ENCODE measurements at places on chromosomes 1 and 21.

- DNase-seq, result no peak
These were observed 136.6 kb downstream of the PLXNA2 start for GRCh38 chr1:208107425-208108212.

- DNase-seq, result no peak
These were observed 34.2 kb downstream of the IGFN1 start for GRCh38 chr1:201224666-201225370.

DNA sequence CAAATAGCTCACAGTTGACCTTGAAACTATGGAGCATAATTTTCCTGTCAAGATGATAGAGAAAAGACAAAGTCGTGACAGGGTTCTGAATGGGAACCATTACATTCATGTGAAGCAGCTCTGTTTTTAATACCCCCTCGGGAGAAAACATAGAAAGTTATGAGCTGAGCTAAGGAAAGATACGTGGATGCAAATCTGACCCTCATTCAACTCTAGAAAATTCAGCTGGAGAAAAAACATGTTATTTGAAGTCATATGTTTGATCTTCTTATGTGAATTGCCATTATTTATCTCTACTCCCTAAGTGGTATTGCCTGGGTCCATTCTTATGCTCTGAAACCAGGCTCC lies 48.0 kb upstream of the LRRC52 start:
- DNase-seq, result no peak

DNA sequence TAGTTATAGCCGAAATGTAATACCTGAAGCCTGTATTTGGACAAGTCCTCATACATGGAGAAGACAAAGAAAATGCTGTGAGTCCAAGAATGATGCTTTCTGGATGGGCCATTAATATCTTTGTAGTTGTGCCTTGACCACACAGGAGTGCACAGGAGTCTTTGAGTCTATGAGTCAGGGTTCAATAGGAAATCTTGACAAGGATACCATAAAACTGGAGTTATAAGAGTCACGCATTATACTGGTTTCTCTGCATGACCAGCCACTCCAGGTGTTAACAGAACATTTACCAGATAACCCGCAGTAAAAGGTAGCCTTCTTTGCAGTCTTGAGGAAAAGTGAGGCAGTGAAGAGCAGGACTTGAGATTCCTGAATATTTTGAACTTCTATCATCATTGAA lies 464.6 kb upstream of the PKN2 start:
- no peak for DNase-seq

DNA sequence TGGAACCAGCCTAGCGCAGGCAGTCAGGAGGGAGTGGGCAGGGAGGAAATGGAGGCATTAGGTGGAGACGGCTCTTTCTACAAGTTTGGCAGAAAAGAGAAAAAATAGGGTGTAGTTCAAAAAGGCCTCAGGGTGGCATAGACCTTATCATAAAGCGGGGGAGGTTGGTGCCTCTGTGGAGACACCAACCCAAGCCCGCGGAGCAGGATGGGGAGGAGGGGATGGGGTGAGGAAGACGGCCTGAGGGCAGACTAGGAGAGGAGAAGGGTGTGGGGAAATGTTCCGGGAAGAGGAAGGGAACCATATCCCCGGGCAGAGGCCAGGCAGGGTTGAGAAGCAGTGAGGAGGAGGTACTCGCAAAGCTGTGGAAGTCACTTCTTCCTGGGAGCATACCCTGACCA lies 17.4 kb upstream of the SHE start:
- no peak for DNase-seq

DNA sequence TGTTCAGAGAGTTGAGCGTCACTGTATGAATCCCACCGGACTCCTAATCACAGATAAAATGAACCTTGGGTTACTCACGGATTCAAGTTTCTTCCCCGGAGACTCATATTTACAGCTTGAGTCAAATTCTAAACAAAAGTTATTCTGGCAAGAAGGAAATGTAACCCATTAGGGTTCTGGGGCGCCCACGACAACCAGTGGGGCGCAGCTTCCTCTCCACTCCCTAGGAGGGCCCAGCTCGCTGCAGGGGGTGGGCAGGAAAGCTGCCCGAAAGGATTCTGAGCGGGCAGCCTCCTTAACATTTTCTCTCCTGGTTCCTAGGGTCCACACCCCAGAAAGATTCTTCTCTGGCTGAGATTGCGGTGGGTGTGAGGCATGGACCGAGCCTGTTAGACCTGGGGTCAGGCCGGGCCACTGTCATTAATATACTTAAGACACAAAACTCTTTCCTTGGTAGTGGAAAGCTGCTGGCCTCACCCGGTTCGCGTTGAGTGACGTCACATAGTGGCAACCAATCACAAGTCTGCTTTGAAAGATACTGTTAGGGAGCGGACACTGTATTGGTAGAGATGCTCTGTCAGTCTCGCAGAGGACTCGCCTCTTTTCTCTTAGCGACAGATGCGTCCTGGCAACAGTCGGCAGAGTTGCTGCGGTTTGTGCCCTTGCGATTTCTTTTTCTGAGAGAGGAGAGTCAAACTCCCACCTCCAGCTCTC lies 13.6 kb upstream of the MCOLN3 start:
- peak; percentile 60 for DNase-seq

DNA sequence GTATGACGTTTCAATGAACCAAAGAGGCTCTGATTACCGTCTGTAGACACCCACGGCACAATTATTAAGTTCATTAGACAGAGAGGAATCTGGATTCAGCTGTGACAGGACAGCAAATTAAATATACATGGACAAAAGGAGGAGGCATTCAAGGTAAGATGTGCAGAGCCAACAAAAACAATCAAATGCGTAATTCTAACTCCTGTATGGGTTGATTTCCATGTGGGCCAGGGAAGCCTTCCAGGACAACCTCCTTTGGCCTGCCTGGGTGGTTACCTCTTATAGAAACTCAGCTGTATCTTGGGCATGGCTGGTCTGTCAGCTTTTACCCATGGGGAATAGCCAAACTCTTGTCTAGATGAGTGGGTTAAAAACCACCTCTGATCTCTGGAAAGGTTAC lies 43.8 kb downstream of the CCN1 start:
- DNase-seq, result no peak

GRCh38 chr1:87501738-87502137 lies 173.1 kb downstream of the LMO4 start:
- no peak for DNase-seq

GRCh38 chr1:185368913-185369491 lies 52.0 kb upstream of the IVNS1ABP start:
- DNase-seq, result no peak

DNA sequence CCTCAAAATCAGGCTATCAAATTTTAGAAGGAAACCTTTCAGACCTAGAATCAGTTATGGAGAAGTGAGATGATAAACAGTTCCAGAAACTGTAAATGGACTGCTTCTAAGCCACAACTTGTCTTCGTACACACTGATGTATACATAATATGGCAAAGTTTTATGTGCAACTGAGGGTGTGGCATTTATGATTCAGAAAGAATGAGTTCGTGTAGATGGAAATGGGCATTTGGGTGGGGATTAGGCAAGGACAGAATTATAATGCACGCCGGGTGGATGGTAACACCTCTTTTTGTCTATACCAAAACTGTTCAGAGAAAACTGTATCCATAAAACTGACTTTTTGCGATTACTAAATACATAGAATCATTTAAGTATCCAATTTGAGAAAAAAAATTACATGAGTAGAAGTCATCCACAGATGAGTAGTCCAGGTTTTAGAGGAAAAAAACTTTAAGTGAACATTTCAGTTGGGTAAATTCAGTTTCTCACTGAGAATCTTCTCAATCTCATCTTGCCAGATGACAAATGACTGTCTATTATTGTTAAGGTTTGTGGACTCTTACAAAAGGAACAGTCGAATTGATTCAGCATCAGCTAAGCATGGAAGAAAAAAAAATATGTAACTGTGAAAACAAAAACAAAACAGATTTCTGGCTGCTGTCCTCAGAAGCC lies 22.5 kb downstream of the ERRFI1 start:
- no peak for DNase-seq

Measured in NCI-H1092 treated with DMSO at 0.1 percent for 48 hours (cell line).